ENCODE measurements at places on chromosomes 13 and 19.

GRCh38 chr13:43245374-43245964 lies 222.1 kb downstream of the DNAJC15 start:
- DNase-seq = no peak

DNA sequence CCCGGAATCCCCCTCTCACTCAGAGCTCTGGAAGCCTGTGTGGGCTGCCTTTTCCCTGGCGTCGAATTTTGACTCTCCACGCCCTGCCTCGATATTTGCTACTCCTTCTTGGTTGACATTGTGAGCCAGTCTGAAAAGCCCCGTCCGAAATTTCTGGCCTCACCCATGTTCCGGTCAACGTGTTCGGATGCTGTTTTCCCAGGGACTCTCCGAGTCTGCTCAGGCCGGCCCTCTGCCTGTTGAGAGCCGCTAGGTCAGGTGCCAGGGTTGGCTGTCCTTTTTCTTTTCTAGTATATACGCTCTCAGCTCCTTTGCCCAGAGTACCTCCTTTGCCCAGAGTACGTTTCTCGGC lies 6.8 kb upstream of the DGKH start:
- DNase-seq = no peak

GRCh38 chr13:37168926-37169325 lies 63.5 kb upstream of the CSNK1A1L start:
- DNase-seq = no peak

DNA sequence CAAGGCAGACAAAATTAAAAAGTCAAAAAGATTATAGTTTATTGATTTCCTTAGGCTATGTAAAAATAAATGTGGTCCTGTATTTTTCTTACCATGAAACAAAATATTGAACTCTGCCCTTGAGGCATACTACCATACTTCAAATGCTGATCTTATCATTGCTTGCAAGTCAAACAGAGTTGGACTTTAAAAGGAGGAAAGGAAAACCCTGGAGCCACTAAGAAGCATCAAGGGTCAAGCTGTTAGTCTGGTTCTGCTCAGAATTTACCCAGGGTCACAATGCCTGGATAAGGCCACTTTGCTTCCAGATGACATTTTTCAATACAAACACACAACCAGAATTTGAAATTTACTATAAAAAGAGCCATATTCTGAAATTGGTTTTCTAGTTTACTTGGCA lies 2.2 kb upstream of the FREM2 start:
- no peak for DNase-seq

DNA sequence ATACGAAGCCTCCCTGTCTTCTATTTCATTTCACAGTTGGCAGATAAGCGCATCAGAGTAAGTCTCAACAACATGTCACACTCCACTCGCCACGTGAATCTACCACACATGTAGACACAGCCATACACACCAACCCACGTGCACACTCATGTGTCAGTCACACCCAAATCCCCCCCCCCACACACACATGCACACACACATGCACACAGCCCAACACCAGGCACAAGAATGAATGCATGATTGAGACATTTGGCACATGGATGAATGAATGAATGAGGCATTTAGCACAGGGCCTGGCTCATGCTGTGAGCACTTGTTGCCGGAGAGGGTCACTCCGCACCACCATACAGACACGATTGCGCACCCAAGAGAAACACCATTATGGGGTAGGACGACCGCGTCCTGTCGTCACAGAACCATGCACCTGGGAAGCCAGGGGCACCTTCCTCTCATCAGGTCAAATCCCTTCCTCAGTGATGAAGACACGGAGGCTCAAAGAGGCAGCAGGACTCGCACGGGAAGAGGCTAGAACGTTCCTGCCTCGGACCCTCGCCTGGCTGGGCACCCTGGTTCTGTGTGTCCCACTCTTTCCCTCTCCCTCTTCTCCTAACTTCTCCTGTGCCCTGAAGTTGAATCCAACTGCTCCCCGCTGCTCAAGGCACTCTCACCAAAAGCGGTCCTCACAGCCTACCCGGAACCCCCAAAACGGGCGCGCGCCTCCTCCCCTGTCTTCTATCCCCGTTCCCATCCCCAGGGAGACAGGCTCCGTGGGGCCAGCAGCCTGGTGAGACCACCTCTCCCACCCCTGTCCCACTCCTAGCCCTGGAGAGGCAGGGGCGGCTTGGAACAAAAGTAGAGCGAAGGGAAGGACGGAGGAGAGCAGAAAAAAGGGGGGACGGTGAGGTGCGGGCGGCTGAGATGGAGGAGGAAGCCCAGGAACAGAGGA lies 1.3 kb downstream of the MEIS3 start:
- DNase-seq = no peak

- no peak for DNase-seq
These were observed 85.6 kb downstream of the RXFP2 start for GRCh38 chr13:31824705-31825517.

- DNase-seq = no peak
These were observed 311.6 kb downstream of the ENOX1 start for GRCh38 chr13:43475140-43475539.

- no peak for DNase-seq
These were observed 2.5 kb upstream of the LMTK3 start for GRCh38 chr19:48514123-48514458.

DNA sequence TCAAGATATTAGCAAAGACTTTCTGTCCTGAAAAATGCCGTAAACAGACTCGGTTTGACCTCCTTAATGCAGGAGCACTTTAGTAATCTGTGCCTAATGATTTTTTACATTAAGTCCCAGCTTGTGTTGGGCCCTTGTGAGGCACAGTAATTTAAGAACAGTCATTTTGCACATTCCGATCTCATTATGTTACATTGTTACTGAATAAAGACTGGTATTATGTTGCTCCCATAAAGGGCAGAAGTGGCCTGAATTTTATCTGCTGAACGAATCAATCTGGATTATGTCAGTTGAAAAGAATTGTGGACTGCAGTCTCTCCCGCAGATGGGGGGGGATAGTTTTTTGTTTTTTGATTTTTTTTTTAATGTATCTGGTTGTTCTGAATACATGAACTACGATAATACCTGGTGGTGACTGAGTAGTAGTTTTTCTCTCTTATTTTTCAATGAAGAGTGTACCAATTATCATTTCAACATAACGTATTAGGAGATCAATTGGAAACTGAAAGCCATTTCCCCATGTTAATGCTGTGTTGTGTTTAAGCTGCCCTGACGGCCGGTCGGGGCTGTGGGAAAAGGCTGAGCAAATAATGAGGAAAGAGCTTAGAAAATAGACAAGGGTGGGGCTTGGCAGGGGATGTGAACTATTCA lies 290.2 kb downstream of the ZNF536 start:
- no peak for DNase-seq

DNA sequence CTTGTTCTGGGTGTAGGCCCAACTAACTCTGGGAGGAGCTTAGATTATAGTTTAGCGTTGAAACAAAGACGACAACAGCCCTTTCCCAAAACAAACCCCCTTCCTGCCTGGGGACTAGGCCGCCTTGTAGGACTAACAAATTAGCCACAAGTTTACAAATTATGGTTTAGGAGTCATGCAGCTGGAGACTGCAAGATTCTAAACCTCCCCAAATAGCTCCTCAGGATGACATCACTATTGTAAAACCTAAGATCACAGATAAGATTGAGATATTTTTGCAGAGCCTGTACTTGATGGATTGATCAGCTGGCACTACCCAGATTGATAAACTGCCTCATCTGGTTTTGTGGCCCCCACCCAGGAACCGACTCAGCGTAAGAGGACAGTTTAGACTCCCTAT lies 2.3 kb upstream of the SLC25A15 start:
- DNase-seq = peak; percentile 22

- DNase-seq = no peak
These were observed 11.5 kb downstream of the FAM187B start for GRCh38 chr19:35216833-35217648.

DNA sequence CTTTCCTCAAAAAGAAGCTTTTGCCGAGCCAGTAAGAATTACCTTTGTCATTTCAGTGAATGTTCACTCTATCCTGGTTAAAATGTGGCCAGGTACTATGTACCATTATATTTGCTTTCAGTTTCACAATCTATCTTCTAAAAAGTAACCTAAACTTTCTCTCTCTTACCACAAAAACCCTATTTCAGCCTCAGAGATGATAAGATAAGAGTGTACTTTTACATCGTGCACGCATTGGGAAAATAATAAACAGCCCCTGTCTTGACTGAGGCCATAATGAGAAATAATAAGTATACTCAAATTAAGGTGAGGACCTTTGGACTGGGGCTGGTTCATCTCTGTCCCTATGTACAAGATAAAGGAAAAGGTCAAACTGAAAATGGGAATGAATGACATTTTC lies 77.7 kb downstream of the ZNF726 start:
- no peak for DNase-seq

GRCh38 chr13:31166591-31166990 lies 4.9 kb upstream of the HSPH1 start:
- DNase-seq = no peak

DNA sequence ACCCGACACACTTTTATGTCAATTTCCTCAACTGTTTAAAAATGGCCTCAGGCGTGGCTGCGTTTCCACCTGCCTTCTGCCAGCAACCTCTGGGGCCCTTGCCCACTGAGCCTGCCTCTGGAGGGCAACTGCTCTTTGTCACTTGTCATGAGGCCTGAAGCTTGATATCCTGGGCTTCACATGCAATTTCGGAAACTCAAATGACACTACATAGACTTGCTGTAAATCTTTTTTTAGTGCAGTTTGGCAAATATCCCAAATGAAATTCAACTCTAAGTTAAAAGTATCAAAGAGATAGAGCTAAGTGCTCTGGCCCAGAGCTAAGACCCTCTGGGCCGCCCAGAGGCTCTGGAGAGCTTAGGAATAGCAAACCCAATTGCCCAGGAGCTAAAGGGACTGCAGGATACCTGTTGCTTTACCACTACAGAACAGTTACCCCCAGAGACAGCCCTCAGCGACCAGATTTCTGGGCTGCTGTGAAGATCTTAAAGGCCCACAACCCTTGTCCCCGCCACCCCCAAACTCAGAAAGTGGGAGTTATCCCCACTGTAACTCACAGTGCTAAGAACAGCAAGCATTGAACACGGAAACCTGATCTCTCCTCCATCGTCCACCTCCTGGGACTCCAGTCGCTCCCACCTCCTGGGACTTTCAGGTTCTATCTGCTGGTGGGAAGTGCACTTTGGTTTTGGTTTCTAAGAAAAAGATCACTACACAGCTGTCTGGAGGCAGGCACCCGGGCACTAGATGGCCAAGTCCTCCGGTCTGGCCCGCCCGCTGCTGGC lies 19.4 kb downstream of the GJA3 start:
- no peak for DNase-seq

- no peak for DNase-seq
These were observed 42.1 kb upstream of the GAS6 start for GRCh38 chr13:113905942-113906341.

- no peak for DNase-seq
These were observed 715.1 kb downstream of the UQCRFS1 start for GRCh38 chr19:28497887-28498286.

DNA sequence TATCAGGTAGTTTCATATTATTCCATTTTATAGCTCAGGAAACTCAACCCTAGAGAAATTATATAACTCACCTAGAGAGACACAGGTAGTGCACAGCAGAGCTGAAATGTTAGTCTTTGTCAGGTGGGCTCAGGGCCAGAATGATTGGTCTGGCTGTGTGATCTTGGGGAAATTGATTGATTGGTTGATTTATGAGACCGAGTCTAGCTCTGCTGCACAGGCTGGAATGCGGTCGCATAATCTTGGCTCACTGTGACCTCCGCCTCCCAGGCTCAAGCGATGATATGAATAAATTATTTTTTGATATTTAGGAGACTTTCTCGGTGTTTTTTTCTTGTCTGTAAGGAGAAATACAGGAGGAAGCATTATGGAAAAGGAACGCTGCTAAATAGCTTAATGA lies 239.9 kb upstream of the SLC10A2 start:
- DNase-seq = no peak

DNA sequence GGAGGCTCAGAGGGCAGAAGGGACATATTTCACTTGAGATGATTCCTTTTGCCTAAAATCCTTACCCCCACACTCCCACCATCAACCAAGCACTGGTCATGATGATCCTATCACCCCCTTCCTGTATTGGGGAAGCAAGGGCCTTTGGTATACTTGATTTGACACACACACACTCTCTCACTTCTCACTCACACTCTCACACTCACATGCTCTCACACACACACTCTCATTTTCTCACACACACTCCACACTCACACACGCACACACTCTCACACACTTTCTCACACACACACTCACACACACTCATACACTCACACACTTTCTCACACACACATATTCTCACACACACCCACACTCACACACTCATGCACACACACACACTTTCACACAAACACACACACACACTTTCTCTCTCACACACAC lies 8.6 kb downstream of the RGCC start:
- DNase-seq = no peak

GRCh38 chr19:29285878-29286277 lies 72.9 kb upstream of the UQCRFS1 start:
- no peak for DNase-seq

DNA sequence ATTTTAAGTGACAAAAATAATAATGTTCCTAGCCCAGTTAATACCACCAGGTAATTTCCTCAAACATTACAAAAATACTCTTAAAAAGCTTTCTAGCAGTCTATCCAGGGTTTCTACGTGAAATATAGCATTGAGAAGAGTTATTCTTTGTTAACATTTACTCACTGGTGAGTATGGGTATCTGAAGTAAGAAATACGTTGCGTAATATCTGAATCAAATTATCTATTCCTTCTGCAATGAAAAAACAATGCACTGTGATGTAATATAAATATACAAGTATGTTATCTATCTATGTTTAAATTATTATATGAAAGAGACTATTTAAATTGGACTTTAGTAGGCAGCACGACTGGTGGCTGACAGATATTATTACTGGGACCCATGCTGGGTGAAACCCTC lies 5.7 kb upstream of the IGFL2 start:
- DNase-seq = no peak

GRCh38 chr13:77952737-77953136 lies 34.1 kb upstream of the EDNRB start:
- no peak for DNase-seq

- no peak for DNase-seq
These were observed 130.8 kb downstream of the KLF12 start for GRCh38 chr13:74003374-74003773.

GRCh38 chr19:50486823-50487515 lies 10.3 kb upstream of the GARIN5A start:
- peak; percentile 47 for DNase-seq

GRCh38 chr19:5123646-5124045 lies 154.7 kb downstream of the KDM4B start:
- no peak for DNase-seq

GRCh38 chr13:41588899-41589298 lies 131.5 kb downstream of the RGCC start:
- DNase-seq = peak; percentile 61

All from activated CD4-positive, alpha-beta T cell treated with anti-CD3 and anti-CD28 coated beads, Interleukin-2, amount 50 U/mL, for 16 hours (primary cell).